ENCODE measurements at places on chromosomes 12 and 14.

GRCh38 chr12:6708960-6709394 is 8.4 kb upstream of the PIANP start:
- no peak for DNase-seq

DNA sequence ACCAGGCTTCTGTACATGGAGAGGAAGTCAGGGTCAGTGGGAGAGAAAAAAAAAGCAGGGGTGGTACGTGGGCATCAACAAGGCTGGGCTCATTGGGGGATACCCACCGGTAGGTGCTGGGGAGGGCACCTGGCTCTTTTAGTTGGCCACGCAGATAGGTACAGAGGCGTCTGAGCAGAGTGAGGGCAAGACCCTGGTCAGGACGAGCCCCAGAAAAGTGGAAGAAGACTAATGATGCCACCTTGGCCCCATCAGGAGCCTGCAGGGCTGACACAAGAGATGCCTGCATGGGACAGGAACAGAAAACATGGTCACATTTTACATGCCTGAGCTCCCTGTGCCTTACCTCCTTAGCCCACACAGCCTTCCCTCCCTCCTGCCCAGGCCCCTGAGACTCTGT is 29.7 kb downstream of the TEP1 start:
- DNase-seq: no peak

DNA sequence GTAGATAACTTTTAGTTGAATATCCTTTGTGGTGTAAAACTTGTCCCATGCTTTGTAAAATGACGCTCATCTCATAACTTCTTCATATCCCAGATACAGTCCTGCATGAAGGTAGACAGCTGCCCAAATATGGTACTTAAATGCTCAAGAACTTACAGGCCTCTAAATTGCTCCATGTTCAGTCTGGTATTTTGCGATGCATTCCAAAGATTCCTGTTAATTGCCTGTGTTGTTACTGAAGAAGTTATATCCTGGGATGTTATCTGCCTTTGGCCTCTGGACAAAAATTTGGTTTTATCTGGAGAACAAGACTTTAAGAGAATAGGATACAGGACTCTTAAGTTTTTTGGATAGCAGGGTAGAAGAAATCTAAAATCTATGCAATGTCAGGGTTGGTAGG is 473.0 kb downstream of the PCNX1 start:
- no peak for DNase-seq

- peak; percentile 14 for DNase-seq
Observed at GRCh38 chr12:85630851-85631250, 205.4 kb downstream of the RASSF9 start.

- DNase-seq: peak; percentile 53
Observed at GRCh38 chr12:27635349-27635972, 60.8 kb upstream of the REP15 start.

DNA sequence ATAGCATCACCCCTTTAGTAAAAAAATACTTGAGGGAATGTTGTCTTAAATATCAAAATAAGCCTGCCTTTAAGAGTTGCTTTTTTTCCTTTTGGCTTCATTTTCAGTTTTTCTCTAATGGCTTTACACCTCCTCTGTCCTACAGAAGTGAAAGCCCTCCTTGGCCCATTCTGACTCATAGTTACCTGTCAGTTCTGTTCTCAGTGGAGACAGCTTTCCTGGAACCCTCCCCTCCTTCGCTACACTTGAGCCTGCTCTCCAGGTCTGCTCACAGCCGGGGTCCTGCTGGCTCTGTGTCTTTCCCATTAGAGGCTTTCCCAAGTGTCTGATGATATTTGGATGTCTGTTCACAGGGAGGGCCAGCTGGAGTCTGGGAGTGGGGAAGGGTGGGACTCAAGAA is 84.0 kb downstream of the PELI2 start:
- no peak for DNase-seq

- no peak for DNase-seq
Observed at GRCh38 chr12:14473707-14474287, 93.9 kb downstream of the PLBD1 start.

DNA sequence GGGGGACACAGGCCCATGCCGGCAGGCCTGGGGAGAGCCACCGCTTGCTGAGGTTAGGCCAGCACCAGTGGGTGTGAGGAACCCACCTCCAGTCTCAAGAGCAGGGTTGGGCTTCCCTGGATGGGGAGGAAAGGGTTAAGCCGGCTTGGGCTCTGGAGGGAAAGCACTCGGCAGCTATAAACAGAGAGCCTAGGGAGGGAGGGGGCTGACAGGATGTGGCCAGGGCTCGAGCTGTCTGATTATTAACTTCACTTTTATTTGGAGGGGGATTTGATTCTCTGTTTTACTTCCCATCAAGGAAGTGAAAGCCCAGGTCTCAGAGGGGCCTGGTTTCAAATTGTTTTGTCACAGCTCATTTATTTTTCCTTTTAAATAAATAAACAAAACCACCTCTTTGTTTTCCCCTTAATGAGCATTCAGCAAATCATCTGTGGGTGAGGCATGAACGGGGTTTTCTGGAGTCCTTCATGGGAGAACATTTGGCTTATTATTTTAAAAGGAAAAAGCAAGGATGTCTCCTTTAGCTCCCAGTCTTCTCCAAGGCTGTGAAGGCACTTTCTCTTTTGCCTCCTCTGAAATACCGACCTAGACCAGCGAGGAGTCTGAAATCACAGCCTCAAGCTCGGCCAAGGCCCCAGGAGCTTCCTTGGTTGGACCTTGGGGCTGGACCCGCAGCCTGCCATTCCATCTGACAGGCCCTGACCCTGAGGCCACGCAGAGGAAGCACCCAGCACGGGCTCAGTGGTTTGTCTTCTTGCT is 21.9 kb upstream of the ZFP36L1 start:
- DNase-seq: peak; percentile 91

GRCh38 chr14:95530473-95531276 is 4.2 kb upstream of the GLRX5 start:
- DNase-seq: no peak

GRCh38 chr12:57042695-57043094 is 7.2 kb downstream of the MYO1A start:
- DNase-seq: no peak

DNA sequence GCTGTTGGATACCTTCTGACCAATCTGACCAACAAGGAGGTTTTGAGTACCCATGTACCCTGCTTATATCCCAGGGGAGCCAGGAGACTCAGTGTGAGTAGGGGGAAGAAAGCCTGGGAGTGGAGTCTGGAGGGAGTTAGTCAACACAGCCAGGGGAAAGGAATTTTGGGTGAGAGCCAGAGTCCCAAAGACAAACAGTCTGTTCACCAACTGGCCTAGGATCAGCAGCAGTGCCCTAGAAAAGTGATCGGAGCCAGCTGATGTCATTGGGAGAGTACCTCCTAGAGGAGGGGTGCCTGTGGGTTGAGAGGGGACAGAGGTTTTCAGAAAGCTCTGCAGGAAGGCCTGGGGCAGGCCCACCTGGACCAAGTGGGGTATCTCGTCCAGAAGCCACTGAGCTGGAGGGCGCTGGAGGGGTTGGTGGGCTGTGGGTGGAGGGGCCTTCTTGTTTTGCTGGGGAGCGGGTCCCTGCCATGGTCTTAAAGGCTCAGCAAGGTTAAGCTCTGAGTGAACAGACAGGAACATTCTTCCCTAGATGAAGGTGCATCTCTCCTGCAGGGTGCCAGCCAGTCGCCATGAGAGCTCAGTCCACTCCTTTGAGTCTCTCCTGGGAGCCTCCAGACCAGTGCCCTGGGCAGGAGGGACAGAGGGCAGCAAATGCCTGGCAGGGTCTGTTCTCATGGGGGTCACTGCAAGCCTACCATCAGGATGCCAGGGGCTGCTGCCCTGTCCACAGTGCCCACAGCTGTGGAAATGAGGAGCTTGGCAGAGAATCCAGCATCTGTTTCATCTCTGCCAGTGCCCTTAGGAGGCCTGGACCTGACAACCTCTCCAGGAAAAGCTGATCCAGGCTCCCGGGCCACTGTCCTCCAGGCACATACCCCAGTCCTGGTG is 63.6 kb downstream of the CHGA start:
- DNase-seq: peak; percentile 96

DNA sequence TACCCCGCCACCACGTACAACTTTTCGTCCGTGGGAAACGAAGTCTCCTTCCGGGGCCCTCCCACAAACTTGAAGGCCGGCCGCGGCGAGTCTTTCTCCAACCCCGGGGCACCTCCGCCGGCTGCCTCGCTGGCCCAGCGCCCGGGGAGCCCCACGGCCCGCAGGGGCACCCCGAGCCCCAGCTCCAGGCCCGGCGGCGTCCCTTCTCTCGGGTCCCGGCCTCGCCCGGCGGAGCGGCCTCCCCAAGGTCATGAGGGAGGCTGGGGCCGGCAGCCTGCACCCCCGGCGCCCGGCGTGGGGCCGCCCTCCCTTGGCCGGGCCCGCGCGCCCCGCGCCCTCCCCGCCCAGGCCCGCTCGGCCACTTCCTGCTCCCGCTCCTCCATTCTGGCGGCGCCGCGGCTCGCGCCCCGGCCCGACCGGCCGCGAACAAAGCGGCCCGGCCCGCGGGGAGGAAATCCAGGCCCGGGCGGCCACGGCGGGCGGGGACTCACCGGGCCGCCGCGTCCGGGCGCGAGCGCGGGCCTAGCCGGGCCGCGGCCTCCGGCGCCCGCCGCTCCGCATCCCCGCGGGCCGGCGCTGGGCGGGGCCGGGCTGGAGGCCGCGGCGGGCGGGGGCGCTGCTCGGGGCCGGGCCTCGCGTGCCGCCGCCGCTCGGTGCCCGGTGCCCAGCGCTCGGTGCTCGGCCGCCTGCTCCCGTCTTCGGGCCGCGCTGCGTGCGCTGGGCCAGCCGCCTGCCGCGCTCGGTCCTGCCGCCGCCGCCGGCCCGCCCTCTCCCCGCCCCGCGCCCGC is at the start of gene AKT1:
TSS of gene AKT1 (minus strand) at position 756 of the 788 bp plus-strand sequence. CDS start 3,105 bp downstream, outside the sequence.
- DNase-seq: peak; percentile 98

Data from osteoblast (primary cell).